ENCODE measurements at places on chromosomes 2 and 18.

DNA sequence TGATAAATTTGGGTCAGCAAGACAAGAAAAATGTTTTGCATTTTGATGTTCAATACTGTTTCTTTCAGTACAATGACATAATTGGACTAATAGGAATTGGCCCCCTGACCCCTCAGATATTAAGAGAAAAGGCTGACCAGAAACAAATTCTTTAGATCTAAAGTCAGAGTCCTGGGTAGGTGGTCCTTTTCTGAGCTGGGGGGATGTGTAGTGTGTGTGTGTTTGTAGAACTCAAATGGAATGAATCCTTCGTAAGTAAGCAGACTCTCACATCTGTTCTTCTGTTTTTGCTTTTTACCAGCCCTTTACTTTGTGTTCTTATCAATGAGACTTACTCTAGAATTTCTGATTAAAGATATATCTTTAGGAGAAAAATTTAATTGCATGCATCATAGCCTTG, 327.7 kb downstream of the TGIF1 start:
- DNase-seq = no peak

GRCh38 chr18:45749918-45750689, 26.1 kb downstream of the SLC14A1 start:
- DNase-seq = no peak

DNA sequence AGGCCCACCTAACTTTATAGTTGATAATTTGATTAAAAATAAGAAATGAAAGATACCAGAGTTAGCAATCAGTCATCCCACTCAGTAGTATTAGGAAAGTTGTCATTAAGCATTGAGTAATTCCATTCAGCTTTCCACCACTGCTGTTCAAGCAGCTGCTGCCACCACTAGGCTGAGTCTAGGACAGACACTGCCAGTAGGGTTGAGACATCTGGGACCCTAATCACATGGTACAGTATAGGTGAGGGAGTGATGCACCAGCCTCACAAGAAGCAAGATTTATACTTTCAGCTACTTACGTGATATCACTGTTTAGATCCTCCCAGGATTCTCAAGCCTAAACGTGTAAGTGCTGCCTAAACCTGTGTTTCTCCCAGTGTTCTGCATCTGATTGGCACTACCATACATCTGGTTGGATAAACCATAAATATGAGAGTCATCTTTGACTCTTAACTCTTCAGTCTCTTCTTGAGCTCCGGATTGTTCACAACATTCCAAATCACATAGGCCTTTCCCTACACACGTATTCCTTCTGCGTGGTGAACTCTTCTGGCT, 3.2 kb downstream of the UBXN4 start:
- no peak for DNase-seq

- no peak for DNase-seq
Observed at GRCh38 chr2:196431957-196432356, 207.6 kb upstream of the CCDC150 start.

- no peak for DNase-seq
Observed at GRCh38 chr2:101622210-101623030, 75.1 kb upstream of the MAP4K4 start.

DNA sequence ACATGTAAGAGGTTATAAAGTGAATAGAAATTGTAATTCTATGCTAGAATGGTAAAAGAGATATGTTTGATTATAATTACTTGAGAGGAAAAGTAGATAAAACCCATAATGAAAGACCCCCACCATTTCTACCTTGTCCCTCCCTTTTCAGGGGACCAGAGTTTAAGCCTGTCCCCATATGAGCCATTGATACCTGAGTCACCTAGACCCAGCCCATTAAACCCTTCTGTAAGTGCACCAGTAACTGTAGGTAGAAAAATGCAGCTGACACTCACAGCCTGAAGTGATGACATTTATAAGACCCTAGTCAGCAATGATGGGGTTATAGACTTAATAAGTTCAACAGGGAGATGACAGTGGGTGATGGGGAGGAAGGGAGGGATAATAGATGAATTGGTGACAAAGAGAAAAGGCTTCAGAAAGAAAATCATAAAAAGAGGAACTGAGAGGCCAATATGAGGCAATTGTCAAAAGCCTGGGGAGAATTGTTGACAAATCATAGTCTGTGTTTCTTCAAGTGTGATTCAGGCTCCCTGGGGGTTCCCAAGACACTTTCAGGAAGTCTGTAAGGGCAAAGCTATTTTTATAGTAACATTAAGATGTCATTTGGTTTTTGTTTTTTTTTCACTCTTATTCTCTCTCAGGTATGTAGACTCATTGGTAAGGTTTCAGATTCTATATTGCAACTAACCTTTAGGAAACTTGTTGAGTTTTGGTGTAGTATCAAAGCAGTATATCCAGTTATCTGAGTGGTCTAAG, 544.2 kb downstream of the SATB2 start:
- no peak for DNase-seq

DNA sequence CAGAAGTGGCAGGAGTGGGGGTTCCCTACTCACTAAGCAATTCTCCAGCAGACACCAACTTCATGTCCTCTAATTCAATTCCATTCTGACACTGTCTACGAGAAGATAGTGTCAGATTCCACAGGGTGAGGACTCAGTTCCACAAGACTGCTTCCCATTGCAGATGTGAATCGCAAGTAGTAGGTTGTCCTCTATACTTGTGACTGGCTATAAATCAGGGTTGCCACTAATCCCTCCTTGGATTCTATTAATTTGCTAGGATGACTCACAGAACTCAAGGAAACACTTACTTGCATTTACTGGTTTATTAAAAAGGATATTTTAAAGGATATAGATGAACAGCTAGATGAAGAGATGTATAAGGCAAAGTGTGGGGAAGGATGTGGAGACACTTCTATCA, 184.1 kb upstream of the ACVR2A start:
- DNase-seq = no peak

- no peak for DNase-seq
Observed at GRCh38 chr2:234579231-234579962, 82.5 kb upstream of the ARL4C start.
